ENCODE measurements at places on chromosomes 13 and 19.
A peak's percentile ranks its signal among the peaks of the same experiment; 100 is the strongest.

DNA sequence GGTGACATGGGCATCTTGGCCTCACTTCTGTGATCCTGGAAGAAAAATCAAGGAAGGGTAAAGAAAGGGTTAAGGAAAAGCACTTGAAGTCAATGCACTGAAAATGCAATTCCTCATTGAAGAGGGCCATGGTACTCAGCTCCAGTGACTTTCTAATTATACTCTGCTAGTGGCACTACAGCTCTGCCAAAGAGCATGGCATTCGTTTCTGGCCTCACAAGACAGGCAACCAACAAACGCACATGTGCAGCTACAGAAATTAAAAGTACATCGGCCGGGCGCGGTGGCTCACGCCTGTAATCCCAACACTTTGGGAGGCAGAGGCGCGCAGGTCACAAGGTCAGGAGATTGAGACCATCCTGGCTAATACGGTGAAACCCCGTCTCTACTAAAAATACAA, 21.8 kb downstream of the SACS start:
- DNase-seq = no peak

DNA sequence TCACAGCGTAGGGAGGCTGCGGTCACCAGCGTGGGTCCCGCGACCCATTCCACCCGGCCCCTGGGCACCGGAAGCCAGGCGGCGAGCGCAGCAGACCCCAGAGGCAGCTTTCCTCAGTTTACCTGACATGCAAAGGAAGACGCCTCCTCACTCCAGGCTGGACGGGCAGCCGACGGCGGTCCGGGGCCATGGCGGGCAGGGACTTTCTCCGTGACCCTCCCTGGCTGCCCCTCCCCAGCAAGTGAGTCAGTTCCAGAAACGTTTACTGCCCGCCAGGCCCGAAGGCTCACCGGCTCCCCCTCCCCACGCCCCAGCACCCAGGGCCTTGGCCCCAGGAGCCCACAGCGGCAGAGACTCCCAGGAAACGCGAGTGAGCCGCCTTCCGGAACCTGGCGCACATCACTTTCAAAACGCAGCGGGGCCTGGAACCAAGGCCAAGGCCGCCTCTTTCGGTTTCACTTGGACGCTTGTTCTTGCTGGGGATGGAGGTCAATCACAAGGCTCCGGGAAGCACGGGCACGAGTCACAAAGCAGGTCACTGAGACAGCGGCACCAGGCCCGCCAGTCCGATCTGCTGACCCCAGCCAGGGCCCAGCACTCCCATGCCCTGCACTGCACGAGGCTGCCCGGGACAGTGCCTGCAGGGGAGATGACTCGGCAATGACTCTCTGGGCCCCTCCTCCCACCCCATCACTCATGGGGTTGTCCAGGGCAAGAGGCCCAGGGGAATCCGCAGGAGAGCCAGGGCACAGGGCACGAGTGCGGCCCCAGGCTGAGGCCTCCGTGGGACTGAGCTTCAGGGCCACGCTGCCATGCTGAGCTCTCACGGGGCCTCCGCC, 5.3 kb downstream of the SBNO2 start:
- DNase-seq = no peak

GRCh38 chr19:47848823-47849473, 10.1 kb upstream of the TPRX2 start:
- DNase-seq = peak; percentile 66

DNA sequence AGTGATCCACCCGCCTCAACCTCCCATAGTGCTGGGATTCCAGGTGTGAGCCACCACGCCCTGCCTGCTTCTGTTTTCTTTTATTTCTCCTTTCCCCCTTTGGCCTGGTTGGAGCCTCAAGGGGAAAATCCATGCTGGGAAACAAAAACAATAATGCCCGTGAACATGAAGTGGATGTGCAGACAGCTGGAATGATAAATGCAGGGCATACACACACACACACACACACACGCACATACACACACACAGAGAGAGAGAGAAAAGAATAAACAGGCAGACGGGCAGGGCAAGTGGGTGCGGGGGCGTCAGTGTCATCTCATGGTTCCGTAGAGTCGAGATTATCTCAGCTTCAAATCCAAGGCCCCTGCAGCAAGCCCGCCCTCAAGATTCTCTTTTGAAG, 4.4 kb upstream of the PLEKHF1 start:
- no peak for DNase-seq

DNA sequence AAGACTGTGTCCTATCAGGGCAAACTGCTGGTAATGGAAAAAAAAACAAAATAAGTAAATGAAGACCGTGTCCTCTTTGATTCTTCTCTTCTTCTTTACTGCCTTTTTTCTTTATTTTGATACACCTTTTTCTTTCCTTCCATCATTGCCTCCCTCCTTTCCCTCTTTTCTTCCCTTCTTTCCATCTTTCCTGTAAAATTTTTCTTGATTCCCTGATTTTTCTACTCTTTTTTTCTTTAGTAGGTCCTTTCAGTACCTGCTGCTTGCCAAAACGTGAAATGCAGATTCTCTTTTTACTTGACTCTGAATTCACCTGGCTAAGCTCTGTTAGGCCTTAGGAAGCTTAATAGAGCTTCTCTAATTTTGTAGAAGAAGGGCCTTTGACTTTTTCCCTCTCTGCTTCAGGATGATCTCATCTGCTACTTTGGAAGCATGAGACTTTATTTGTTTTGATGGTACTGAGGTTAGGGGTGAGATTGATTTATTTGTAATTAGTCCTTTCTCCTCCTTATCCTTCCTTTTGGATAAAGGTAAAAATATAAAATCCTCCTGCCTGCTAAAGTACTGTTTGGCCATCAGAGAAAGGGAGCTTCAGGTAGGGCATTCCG, 19.2 kb downstream of the LSM14A start:
- DNase-seq = no peak

GRCh38 chr19:40278361-40279035, 6.6 kb downstream of the AKT2 start:
- no peak for DNase-seq

- DNase-seq = no peak
These were observed 104.8 kb downstream of the TNFRSF19 start for GRCh38 chr13:23674795-23675640.

DNA sequence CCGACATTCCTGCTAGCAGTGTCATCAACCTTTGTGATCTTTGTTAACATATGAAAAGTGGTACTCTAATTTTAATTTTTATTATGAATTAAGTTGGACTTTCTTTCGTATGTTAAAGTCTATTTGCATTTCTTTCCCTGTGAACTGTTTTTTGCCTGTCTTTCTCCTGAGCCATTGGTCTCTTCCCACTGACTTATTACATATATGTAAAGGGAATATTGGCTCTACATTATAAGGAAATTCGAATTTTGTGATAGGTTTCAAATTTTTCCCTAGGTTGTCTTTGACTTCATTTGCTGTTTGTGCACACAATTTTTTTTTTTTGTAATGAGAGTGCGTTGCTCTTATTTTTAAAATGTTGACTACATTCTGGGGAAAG, 442 bp upstream of the CDC16 start:
- no peak for DNase-seq

- DNase-seq = no peak
These were observed 14.9 kb upstream of the FEM1A start for GRCh38 chr19:4776436-4777211.

DNA sequence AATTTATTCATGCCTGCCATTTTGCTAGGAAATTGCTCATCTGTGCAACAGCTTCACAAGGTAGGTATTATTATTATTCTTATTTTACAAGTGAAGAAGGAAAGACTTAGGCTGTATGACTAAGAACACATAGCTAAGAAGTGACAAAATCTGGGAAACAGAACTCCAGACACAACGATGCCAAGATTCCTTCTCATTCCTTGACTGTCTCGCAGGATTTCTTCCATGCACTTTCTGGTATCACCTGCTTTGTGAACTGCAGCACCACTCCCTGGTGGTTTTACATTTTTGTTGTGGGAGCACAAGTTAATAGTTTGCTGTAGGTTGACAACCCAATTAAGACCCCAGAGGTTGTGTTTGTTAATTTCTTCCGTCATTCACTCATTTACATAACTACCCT, 188.5 kb downstream of the LACC1 start:
- no peak for DNase-seq

Measured in K562 (cell line).